ENCODE measurements at places on chromosomes 4 and X.
A peak's percentile ranks its signal among the peaks of the same experiment; 100 is the strongest.

- no peak for DNase-seq
Measured at GRCh38 chr4:100261346-100261745, 71.1 kb upstream of the DDIT4L start.

DNA sequence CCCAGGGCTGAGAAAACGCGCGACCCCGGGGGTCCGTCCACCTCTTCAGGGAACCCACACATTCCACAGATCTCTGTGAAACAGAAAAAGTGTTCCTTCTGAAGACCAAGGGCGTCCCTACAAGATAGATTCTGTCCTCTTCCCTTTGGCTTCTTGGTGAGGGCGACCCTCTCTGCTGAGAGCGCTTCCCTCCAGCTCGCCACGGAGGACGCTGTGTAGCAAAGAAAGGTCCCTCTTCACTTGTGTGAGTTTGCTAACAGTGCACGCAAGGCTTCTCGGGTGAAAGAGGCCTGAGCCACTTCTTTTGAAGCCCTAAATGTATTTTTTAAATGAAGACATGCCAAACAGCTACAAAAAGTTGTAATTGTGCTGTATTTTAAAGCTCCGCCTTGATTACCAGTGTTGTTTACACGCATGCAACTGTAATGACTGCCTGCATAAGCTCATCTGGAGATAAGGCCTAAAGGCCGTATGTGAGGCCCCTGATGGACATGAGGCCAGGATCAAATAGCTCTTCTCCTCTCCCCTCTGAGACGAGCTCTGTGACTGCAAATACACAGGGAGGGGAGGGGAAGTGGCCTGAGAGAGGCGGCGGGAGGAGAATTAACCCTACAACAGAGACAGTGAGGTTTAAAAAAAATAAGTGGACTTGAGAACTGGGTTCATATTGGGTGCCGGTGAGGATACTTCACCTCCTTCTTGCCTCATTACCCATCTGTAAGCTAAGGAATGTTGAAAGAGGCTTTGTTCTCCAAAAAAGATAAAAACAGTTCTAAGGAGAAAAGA lies 95.5 kb downstream of the SOWAHB start:
- no peak for DNase-seq

DNA sequence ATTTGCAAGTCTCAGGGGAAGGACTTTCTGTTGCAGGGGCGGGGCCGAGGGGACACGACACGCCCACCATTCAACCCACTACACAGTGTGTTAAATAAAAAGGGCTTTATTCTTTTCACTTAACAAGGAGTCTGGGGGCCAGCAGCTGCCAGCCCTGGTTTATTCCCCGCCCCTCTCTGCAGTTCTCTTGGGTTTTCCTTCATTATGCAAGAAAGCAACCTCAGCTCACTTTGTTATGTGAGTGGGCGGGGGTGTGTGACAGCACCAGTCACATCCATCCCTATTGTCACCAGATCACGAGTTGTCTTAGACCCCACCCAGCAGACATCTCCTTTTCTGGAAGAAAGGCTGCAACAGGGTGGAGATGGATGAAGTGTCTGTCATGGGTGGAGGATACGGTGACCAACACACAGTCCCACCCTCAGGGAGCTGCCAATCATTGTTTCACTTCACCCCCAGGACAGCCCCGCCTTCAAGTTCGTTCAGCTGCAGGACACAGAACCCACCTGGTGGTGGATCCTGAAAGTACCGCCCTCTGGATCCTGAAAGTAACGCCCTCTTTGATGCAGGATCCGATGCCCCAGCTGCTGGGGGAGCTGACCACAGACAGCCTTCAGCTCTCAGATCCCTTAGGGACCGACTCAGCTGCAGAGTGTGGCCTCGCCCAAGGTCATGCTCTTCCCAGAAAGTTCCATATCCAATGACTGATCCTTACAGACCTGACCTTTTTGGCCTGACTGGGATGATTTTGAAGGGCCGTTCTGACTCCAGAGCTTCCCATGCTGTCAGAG lies 79.6 kb downstream of the SMIM20 start:
- peak; percentile 11 for DNase-seq

- DNase-seq, result no peak
Measured at GRCh38 chrX:37349221-37350033, at the start of gene PRRG1. Gene PRRG1 (plus strand): TSS chrX:37349364. CDS start chrX:37406250, 56,886 bp downstream.

DNA sequence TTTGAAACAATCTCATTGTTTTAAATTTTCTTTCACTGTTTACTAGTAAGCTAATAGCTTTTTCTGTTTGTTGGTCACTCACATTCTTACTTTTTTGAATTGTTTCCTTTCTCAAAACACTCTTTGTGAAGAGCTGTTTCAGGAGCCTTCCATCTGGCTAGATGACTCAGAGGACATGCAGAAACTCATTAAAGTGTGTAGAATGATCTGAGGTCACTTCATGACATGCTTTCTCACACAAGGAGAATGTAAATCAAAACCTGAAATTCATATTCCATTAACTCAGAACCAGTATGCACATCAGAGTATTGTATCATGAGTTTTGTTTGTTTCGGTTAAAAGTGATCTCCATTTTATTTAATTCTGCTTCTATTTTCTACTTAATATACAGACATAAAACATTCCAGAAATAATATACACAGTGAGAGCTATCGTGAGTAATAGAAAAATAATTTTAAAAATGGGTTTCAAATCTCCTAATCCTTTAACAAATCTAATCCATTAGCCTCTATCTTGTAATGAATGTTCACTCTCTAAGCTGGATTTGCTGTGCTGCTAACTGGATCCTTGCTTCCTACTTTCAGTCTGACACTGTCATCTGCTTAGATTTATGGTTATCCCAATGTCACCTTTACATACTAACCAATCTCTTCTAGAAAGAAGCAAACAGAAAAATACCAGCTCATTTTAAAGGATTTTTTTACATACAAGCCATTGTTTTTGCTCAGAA lies 449.6 kb downstream of the FSTL5 start:
- no peak for DNase-seq

- DNase-seq, result no peak
Measured at GRCh38 chrX:15314472-15314871, 968 bp downstream of the ASB11 start.

GRCh38 chr4:143054971-143055370 lies 129.7 kb upstream of the USP38 start:
- no peak for DNase-seq

- DNase-seq, result no peak
Measured at GRCh38 chrX:38606821-38607220, 45.5 kb downstream of the TSPAN7 start.

GRCh38 chrX:86604607-86605006 lies 456.4 kb downstream of the DACH2 start:
- no peak for DNase-seq

DNA sequence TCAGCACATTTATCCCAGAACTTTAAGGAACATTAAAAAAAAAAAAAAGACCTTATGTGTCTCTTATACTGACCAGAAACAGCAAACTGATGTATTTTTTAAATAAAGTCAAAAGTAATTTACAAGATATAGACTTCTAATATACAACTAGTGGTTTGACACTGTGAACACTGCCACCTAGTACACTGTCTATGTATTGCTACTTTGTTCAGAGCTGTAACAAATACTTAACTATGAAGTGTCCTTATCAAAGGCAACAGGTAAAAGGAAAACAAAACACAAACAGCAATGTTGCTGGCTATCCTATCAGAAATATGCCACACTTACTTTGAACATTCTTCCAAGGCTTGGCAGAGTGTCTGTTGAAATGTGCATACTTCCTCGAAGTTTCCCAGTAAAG lies 60.4 kb downstream of the CD40LG start:
- no peak for DNase-seq

GRCh38 chrX:135112096-135112729 lies 8.1 kb downstream of the ETDB start:
- peak; percentile 19 for DNase-seq

DNA sequence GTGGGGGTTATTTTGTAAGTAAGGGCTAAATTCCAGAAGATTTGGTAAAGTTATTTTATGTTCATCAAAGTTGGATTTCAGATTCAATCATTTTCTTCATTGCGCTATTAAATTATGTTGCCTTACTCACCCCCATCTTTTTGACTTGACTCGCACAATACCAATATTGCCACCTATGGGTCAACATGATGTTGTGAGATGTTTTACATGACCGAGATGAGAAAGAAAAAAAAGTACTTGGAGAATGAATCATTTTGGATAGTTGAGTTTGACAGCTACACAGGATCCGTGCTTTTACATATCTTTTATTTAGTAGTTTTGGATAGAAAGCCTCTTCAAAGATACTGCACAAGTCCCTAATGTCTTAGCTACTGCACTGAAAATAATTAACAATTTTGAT lies 224.2 kb upstream of the EMCN start:
- DNase-seq, result no peak

DNA sequence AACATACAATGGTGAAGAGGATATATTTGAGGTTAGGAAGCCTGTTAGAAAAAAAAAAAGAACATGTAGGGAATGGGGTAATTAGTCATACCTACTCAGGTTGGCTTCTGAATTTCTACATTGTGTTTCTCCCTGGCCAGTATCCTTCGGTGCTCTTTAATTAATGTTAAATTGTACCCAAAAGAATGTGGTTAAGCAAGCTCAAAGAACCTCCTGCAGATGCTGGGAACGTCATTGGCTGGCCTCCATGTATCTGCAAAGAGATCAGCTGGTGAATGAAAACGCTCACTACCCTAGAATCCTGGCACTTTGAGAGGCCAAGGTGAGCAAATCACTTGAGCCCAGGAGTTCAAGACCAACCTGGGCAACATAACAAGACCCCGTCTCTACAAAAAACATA lies 942.3 kb upstream of the PRKX start:
- DNase-seq, result no peak

GRCh38 chr4:164009435-164009834 lies 514.9 kb downstream of the TMA16 start:
- DNase-seq, result no peak

DNA sequence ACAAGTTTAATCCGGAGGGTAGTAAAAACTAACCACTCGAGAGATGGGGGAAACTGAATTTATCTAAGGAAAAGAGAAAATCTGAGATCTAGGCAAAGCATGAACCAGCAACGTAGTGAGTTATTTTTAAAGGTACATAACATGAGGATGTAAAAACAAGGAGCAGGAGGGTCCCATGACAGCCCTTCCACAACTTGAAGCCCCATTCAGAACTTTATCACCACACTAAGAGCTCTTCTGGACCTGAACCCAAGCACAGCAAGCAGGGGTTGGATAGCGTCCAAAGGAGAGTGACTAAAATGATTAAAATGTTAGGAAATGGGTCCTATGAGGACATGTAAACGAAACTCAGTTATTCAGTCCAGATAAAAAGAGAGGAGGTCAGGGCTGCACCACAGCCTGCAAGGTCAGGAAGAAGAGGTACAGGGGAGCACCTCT lies 16.2 kb downstream of the SH3RF1 start:
- no peak for DNase-seq

DNA sequence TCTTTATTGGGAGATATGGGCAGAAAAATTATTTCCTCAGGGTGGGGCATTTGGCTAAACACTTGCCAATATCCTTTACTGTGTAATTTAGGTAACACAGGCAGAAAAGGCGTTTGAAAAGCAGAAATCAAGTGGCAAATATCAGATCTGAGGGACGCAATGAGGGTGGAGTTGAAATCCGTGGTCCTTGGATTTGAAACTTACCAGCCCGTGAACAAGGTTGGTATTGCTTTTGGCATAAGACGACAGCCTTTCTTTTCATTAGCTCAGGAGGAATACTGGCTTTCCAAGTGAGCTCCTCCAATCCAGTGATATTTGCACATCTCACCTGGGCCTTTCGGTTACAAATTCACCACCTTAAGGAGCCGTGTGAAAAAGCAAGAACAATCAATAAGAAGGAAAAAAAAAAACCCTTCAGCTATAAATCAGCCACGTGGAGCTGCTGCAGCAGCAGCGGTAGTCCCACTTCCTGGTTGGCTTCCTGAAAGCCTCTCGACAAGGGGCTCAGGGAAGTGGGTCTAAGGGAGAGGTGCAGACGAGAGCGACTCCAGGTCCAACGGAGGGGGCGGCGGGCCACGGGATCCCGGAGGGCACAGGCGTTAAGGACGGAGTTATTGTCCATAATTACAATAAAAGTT lies 734 bp upstream of the GALNT7 start:
- DNase-seq, result peak; percentile 19

GRCh38 chr4:144357975-144358374 lies 217.5 kb upstream of the GYPA start:
- no peak for DNase-seq

- DNase-seq, result no peak
Measured at GRCh38 chr4:148048598-148048997, 316.7 kb downstream of the ARHGAP10 start.

DNA sequence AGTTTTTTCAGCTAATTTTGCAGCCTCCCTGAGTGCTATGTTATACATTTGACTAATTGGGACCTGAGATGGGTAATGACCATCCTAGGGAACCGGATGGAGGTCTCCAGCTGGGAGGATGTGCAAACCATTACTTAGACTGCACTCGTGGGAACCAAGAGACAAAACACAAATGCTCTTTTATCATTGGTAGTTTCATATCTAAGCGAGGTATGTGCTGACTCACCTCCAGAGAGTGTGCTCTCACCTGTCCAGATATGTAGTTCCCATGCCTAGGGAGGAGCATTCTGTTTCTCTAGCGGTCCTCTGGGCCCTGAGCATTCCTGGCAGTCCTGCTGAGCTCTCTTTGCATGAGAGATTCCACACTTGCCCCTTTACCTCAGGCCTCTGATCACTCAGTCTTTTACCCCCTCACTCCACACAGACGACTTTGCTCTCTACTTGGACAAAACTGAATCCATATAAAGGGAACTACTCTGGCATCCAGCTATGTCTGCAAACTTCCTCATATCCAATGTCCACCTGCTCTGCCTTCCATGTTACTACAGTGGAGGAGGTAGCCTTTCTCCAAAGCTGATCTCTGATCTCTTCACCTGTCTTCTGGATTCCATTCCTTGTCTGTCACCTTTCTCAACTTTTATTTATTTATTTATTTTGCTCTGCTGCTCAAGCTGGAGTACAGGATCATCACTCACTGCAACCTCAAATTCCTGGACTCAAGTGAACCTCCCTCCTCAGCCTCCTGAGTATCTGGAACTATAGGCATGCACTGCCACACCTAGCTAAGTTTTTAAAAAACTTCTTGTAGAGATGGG lies 88.4 kb downstream of the LRP2BP start:
- DNase-seq, result no peak

- no peak for DNase-seq
Measured at GRCh38 chr4:55136634-55137033, 11.2 kb upstream of the KDR start.

DNA sequence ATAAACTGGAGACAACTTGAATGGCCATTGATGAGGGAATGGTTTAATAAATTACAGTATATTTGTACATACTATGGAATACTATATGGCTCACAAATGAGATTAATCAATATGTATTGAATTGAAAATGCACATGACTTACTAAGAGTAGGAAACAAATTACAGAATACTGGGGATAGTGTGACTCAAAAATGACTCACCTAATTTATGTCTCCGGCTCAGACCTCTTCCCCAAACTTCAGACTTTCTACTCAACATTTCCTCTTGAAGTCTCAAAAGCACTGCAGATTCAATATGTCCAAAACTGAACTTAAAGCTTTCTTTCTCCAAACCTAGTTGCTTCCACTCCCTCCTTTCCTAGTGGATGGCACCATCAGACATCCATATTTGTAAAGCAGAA lies 28.8 kb upstream of the GRIA3 start:
- DNase-seq, result no peak

DNA sequence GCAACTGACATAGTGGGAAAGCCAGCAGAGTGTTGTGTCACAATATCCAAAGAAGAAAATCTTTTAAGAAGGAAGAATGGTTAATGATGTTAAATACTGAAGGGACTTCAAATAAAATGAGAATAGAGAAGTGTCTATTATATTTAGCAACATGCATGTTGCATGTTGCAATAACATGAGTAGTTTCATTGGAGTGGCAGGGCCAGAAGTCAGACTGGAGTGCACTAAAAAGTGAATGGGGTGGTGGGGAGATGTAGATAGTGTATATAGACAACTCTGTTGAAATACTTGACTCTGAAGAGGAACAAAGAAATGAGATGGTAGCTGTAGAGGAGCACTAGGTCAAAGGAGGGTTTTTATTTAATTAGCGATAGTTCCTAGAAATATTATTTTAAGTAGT lies 9.5 kb upstream of the AMMECR1 start:
- DNase-seq, result no peak

Measured in stimulated activated CD4-positive, alpha-beta T cell treated with anti-CD3 and anti-CD28 coated beads, Interleukin-4, amount 100 ng/mL, for 1 hour (primary cell).